ENCODE measurements at places on chromosomes 5 and 9.

GRCh38 chr5:68215898-68216244 is 315 bp downstream of the PIK3R1 start:
- DNase-seq, result peak; percentile 54

DNA sequence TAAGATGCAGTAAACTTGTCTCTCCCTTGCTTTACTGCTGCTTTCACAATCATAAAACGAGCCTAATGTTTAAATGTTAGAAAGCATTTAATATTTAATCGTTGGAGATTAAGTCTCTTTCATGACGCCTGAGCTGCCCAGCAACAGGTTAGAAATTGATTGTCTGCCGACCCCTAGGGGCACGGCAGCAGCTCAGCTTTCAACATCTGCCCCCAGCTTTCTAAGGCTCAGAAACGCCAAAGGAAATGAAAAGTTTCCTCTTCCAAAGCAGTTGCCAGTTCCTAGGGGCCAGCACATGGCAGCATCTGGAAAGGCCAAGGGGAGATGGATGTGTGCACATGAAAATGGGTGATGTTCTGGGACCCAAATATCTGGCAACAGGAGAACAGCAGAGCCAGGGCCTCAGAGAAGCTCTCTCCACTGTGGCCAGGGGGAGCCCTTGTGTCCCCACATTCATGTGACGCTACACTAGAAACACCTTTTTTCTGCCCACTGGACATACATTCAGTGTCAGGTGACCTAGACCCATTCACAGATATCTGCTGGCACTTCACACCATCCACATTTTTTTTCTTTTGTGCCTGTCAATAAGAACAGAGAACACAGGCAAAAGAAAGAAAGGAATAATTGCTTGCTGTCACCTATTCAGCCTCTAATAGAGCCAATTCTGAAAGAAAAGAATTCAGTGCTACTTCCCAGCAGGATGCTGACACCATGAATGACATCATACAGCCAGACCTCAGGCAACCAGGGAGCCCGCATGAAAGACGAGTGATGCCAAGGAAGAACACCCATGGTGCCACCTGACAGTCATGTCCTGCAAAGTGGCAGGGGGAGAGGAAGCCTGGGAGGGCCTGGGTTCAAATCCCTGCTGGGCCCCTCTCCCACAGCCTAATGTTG is 205.0 kb upstream of the TAS2R1 start:
- DNase-seq, result no peak

DNA sequence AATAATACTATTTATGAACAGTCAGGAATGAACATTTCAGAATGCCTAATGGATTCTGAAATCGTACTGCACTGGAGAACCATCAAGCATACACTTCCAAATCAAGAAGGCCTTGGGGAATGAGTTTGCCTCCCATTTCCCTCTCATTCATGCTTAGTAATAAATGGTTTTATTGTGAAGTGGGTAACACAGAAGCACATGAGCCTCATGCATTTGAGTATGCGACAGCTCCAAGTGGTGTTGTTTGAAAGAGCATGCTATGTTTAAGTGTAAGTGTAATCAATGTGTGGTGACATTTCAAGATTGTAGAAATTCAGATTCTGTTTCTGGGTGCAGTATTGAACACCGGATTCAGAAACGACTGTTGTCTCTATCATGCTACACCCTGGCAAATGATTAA is 60.0 kb downstream of the SGCD start:
- DNase-seq, result no peak

DNA sequence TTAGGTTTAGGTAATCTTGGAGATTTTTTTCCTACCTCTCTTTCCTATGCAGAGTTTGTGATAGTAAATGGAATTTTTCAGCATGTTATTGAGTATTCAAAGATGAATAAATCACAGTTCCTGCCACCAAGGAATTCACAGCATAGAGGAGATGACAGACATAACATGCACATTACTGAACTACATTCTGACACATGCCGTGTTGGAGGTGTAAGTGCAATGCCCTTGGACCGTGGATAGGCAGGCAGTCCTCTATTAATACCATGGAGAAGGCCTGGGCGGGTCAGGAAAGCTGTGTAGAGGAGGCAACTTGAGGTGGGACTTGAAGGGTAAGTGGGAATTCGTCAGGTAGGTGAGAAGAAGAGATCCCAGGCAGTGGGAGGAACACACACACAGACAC is 43.9 kb downstream of the MCCC2 start:
- no peak for DNase-seq

DNA sequence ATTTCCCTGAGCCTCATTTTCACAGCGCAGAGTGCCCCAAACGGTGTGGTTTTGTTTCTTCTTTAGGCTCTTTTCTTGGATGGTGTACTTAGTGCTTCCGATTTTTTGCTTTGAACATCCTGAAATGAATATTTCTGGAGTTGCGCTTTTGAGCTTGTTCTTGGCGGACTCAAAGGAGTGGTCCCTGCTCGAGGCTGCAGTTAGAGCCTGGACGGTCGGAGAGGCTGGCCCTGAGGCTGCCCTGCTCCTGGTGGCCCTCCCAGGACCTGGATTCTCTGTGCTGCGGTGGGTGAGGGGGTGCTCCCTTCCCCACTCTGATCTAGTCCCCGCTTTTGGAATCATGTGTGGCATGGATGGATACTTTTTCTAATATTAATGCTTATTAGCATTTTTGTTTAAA is 291.8 kb upstream of the IRX4 start:
- DNase-seq, result no peak

DNA sequence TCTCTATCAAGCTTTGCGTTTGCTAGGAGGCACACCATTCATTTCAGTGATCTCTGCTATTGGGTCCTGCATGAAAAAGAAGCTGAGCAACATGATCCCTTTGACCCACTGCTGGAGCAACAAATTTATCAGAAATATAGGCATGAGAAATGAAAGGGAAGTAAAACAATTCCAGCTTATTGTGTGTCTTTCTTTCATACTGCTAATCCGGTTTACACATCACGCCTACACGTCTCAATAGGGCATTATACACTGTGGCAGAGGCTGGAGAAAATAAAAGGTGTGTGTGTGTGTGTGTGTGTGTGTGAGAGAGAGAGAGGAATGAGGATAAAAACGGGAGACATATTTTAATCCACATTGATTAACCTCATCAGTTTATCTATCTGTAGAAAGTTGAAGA is 2.4 kb downstream of the PTCH1 start:
- DNase-seq, result no peak

GRCh38 chr5:151030379-151030778 is 10.0 kb downstream of the GPX3 start:
- DNase-seq, result no peak

GRCh38 chr9:84404095-84404686 is 63.6 kb upstream of the SLC28A3 start:
- DNase-seq, result no peak

- DNase-seq, result no peak
These were observed 139.4 kb downstream of the MACIR start for GRCh38 chr5:103397739-103398581.

DNA sequence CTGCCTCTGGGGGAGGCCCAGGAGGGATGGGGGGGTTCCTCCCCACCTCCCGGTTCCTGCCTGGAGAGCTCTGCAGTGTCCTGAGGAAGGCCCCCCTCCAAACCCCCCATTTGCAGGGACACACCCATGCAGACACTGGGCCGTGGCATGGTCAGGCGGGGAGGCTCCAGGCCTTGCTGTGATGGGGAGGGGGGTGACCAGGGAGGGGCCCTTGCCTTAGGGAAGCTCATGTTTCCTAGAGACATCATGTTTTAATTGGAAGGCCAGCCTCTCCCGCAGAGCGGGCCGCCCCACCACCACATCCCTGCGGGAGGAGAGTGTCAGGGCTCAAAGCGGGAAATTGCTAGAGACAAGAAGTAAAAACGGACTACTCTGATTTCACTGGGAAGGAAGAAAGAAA is 12.0 kb downstream of the PRRX2 start:
- DNase-seq, result no peak

- peak; percentile 46 for DNase-seq
These were observed 1264.5 kb upstream of the ACO1 start for GRCh38 chr9:31119890-31120454.

DNA sequence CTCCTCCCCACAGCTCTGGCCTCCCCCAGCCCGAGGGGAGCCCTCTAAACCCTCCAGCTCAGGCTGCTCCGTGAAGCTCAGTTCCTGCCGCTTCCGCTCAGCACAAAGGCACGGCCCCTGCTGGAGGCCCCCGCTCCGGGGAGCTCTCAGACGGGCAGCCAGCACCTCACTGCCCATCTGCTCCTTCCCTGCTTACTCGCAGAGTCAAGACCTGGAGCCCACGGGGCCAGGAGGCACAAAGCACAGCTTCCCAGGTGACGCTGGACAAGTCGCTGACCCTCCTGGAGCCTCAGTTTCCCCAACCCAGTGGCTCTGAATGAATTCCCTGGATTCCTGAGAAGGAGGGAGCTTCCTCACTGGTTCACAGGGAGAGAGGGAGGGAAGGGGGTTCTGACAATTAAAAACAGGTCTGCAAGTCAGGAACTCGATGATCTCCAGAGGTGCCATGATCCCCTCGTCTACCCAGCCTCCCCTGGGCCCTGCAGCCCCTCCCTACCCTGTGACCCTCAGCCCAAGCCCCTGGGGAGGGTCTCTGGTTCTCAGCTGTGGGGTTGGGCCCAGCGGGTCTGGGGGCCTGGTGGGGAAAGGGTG is 36.2 kb downstream of the VAV2 start:
- DNase-seq, result no peak

DNA sequence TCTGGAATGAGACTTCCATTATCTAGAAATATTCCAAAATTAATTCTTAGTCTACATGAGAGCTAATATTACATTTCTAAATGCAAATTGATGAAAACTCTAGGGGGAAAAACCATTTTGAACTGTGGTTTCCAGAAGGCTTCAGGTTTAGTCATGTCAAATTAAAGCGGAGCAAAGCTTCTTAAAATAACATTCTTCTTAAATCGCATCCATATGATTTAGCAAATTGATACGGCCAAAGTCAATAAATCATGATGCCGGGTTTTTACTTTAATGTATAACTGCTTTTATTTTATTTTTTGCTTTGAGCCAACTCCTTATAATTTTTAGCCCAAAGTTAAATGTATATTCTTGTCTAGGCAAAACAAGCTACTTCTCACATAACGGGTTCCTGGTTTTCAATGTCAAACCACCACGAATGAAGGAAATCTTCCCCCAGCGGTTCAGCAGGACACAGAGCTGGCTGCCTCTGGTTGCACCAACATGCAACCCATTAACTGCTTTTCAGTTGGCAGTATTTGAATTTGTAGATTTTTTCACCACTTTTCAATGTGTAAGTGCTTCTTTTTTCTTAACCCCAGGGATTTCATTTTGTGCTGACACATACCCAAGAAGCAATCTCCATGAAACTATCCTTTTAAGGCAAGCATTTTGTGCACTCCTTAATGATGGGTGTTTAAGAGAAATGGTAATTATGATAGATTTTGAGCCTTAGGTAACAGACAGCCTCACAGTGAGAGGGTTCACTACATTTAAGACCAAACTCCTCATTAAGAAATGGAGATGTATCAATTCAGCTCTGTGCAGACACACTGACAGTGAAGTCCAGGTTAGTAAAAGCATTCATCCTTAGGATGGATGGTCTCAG is 35.5 kb downstream of the EFNA5 start:
- no peak for DNase-seq

DNA sequence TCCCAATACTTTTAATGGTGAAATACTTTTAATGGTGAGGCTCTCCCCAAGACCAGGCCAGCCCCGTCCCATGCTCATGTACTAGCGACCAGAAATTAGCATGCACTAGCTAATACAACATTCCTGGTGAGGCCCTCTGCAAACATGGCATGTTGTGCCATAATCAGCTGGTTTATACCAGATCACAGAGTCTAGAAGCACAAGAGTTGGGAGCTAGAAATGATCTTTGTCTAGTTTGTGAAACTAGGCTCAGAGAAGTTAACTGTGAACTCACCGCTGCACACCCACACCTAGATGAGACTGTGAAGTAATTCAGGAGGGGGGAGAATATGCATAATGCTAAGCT is 37.4 kb downstream of the MTMR12 start:
- no peak for DNase-seq

- no peak for DNase-seq
These were observed 31.1 kb downstream of the C5orf58 start for GRCh38 chr5:170263906-170264305.

DNA sequence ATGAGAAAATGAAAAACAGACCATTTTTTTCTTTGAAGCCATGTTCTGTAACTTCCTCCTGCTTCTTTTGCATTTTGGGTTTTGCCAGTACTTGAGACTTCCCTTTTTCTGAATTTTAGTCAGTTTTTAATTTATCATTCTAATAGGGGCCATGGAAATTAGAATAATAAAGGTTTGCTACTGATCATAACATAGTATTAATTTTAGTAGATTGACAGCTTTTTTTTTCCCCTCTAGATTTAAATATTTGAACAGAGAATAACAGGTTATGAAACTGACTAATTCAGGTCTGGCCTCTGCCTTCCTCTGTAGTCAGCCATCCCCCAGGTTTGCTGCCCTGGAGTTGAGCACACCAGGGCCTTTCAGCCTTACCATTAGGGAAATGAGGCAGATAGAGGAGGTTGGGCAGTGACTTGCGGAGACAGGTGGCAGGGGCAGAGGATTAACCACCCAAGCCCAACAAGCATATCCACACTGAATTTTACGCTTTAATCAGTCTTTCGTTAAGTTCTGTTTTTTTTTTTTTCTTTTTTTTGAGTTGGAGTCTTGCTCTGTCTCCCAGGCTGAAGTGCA is 80.1 kb upstream of the TNFAIP8 start:
- DNase-seq, result no peak

- DNase-seq, result no peak
These were observed 200.4 kb downstream of the CDH10 start for GRCh38 chr5:24444414-24444813.

GRCh38 chr5:115366223-115366622 is 69.8 kb upstream of the CCDC112 start:
- peak; percentile 93 for DNase-seq

GRCh38 chr5:1437226-1437829 is 7.9 kb downstream of the SLC6A3 start:
- peak; percentile 64 for DNase-seq

DNA sequence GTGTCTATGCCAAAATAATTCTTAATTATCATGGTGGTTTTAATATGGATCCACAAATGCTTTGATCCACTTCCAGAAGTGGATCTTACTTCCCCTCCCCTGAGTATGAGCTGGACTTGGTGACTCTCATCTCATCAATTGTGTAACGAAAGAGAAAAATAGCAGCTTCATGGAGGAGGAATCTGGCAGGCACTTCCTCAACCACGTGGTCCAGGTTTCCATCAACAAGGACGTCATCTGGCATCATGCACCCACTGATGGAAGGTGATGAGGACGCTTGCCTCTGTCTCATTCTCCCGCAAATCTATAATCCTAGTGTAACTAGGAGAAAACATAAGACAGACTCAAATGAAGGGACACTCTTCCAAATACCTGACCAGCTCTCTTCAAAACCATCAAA is 54.6 kb upstream of the S1PR3 start:
- DNase-seq, result no peak

GRCh38 chr9:69469136-69469535 is 144.1 kb downstream of the ENTREP1 start:
- no peak for DNase-seq

- no peak for DNase-seq
These were observed 55.9 kb upstream of the EGFL7 start for GRCh38 chr9:136606687-136607333.

All from kidney capillary endothelial cell (primary cell).